Nasal cavity respiratory epithelium epithelial cell of viscerocranial mucosa (primary cell): ENCODE measurements at places on chromosomes 13 and 19. TPM values are rescaled to one million over a fixed set of nuclear protein-coding genes. Genes with fewer than 3 reads are reported as not detected.

The CATSPERD gene
- total RNA-seq = not detected in 2 replicates

The RNF113B gene
- total RNA-seq = not detected in 2 replicates

The SERPINE3 gene
- not detected in 2 replicates for total RNA-seq

The IZUMO1 gene
- total RNA-seq = 0.36 and 0.68 TPM in 2 replicates

The FAM216B gene
- not detected in 2 replicates for total RNA-seq

The PGLYRP1 gene
- not detected in 2 replicates for total RNA-seq

The ZNF534 gene
- under 0.01 and 0.07 TPM in 2 replicates for total RNA-seq

The SHISA2 gene
- under 0.01 and 2.6 TPM in 2 replicates for total RNA-seq

The RANBP3 gene
- total RNA-seq = 32.1 and 41.9 TPM in 2 replicates

The CEACAM8 gene
- total RNA-seq = not detected in 2 replicates

The C19orf44 gene
- 1.0 and 2.1 TPM in 2 replicates for total RNA-seq

The CCDC122 gene
- 11.3 and 14.5 TPM in 2 replicates for total RNA-seq

The CBARP gene
- 2.4 and 6.0 TPM in 2 replicates for total RNA-seq

The ZNF792 gene
- 0.68 and 4.2 TPM in 2 replicates for total RNA-seq

The ZNF729 gene
- total RNA-seq = not detected in 2 replicates

The CD22 gene
- total RNA-seq = 0.34 TPM in 1 of 2 replicates, not detected in the other

The ZNF442 gene
- 4.1 and 4.3 TPM in 2 replicates for total RNA-seq

The SELENOW gene
- 95.3 and 155 TPM in 2 replicates for total RNA-seq

The ZGLP1 gene
- total RNA-seq = 0.34 and 0.85 TPM in 2 replicates

The DACT3 gene
- total RNA-seq = under 0.01 TPM in 1 of 2 replicates, not detected in the other

The ALG5 gene
- 34.7 and 60.8 TPM in 2 replicates for total RNA-seq

The NMRK2 gene
- total RNA-seq = not detected in 2 replicates

The SIGLECL1 gene
- not detected in 2 replicates for total RNA-seq

The ZNF30 gene
- 2.7 and 4.6 TPM in 2 replicates for total RNA-seq

The GAS6 gene
- 34.9 and 72.3 TPM in 2 replicates for total RNA-seq

The NXNL1 gene
- total RNA-seq = not detected in 2 replicates

The LYPD3 gene
- 13.3 and 20.2 TPM in 2 replicates for total RNA-seq

The EID2 gene
- 5.4 and 8.5 TPM in 2 replicates for total RNA-seq

The NOTCH3 gene
- 66.0 and 251 TPM in 2 replicates for total RNA-seq

The SERP2 gene
- total RNA-seq = 0.36 and 0.68 TPM in 2 replicates

The CTU1 gene
- 8.2 and 10.0 TPM in 2 replicates for total RNA-seq

The GATAD2A gene
- 45.1 and 101 TPM in 2 replicates for total RNA-seq

The CCDC169 gene
- 2.4 and 4.2 TPM in 2 replicates for total RNA-seq

The CYP4F2 gene
- total RNA-seq = under 0.01 TPM in 1 of 2 replicates, not detected in the other

The CLEC17A gene
- not detected in 2 replicates for total RNA-seq

The ONECUT3 gene
- under 0.01 TPM in 2 replicates for total RNA-seq

The OSCAR gene
- 0.07 and 1.0 TPM in 2 replicates for total RNA-seq

The ZNF83 gene
- 97.4 and 173 TPM in 2 replicates for total RNA-seq

The TRPM4 gene
- 22.2 and 28.5 TPM in 2 replicates for total RNA-seq

The MBD3L2 gene
- not detected in 2 replicates for total RNA-seq

The CLDN10 gene
- 4.2 TPM in 1 of 2 replicates, not detected in the other for total RNA-seq

The SLC1A6 gene
- total RNA-seq = under 0.01 TPM in 1 of 2 replicates, not detected in the other
